ENCODE measurements at places on chromosomes 7 and 10. TPM values are rescaled to one million over a fixed set of nuclear protein-coding genes. Genes with fewer than 3 reads are reported as not detected.

SPAM1 gene
- not detected for total RNA-seq

EPHB6 gene
- total RNA-seq, result 0.80 TPM

GIMAP7 gene
- not detected for total RNA-seq

NOLC1 gene
- 158 TPM for total RNA-seq

KCP gene
- total RNA-seq, result 0.11 TPM

ACTR3C gene
- total RNA-seq, result not detected

CALML5 gene
- total RNA-seq, result not detected

PTN gene
- total RNA-seq, result not detected

STAG3 gene
- total RNA-seq, result 0.18 TPM

PVRIG gene
- total RNA-seq, result not detected

ZPBP gene
- not detected for total RNA-seq

FAM180A gene
- 0.05 TPM for total RNA-seq

CYP2C8 gene
- not detected for total RNA-seq

FAM25A gene
- total RNA-seq, result not detected

RAMP3 gene
- not detected for total RNA-seq

CALML3 gene
- not detected for total RNA-seq

PMS2 gene
- total RNA-seq, result 12.3 TPM

OR2A5 gene
- not detected for total RNA-seq

NYAP1 gene
- total RNA-seq, result 6.7 TPM

SLC13A1 gene
- not detected for total RNA-seq

GPR22 gene
- not detected for total RNA-seq

IQCE gene
- 9.1 TPM for total RNA-seq

IDI2 gene
- 0.09 TPM for total RNA-seq

BET1 gene
- 25.2 TPM for total RNA-seq

PRSS37 gene
- not detected for total RNA-seq

ANKRD7 gene
- 0.13 TPM for total RNA-seq

NRP1 gene
- 59.9 TPM for total RNA-seq

ANKRD30A gene
- total RNA-seq, result 0.49 TPM
